ENCODE measurements at places on chromosomes 7 and 10. TPM values are rescaled to one million over a fixed set of nuclear protein-coding genes. Genes with fewer than 3 reads are reported as not detected.

Gene GPNMB
- 0.72 TPM for total RNA-seq

Gene STAG3
- total RNA-seq: 3.3 TPM

Gene NOM1
- total RNA-seq: 30.9 TPM

Gene GPR15LG
- total RNA-seq: not detected

Gene HOXA6
- not detected for total RNA-seq

Gene SPDYE2
- total RNA-seq: not detected

Gene LBX1
- not detected for total RNA-seq

Gene NPY4R2
- not detected for total RNA-seq

Gene PAX2
- not detected for total RNA-seq

Gene GNGT1
- not detected for total RNA-seq

Gene MYL10
- total RNA-seq: not detected

Gene PRR15
- total RNA-seq: 2.0 TPM

Gene ASB10
- not detected for total RNA-seq

Gene SLC13A4
- not detected for total RNA-seq

Gene SRGN
- total RNA-seq: 1,513 TPM

Gene SRRM3
- 0.80 TPM for total RNA-seq

All from thoracic aorta endothelial cell (primary cell).